ENCODE measurements at places on chromosomes 1 and 21.

DNA sequence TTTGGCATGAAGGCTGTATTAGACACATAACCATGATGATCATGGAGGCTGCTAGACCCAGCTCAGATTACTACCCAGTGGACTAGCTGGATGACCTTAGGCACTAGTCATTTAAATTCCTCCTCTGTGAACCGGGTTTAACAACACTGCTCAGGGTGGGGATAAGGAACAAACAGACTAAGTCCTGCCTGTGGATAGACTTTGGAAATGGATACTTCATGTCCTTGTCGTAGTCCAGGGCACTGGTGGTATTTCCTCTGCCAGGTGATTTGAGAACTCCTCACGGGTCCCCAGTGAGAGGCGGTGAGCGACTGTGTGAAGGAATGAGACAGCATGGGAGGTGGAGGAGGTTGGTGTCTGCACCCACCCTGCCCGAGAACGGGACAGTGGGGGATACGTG is 72.9 kb upstream of the SELENON start:
- DNase-seq: no peak

DNA sequence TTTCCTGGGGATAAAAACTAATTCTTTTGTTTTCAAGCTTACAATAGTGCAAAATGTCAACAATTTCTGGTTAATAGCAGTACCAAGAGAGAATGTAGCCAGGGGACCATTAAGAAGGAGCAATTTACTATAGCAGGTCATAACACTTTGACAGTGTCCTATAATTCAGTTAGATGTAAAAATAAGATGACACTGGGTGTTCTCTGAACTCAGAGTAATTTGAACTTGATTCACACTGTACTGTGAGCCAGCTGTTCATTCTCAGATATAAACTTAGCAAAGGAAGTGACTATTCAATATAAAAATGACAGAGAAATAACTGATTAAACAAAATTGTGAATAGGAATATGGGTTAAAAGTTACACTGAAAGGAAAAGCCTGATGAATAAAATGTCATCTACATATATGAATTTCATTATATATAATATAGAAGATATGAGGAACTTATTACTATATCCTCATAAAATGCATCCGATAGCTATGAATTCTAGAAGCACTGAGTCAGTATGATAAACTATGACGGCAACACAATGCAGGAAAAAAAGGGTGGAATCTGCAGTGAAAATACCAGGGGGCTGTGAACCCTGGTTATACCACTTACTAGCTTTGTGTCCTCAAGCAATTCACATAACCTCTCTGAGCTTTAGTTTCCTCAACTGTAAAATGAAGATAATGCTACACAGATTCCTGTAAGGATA is 135.9 kb downstream of the ACBD6 start:
- no peak for DNase-seq

- peak; percentile 46 for DNase-seq
Measured at GRCh38 chr1:165047994-165048393, 308.5 kb downstream of the LMX1A start.

- DNase-seq: no peak
Measured at GRCh38 chr1:150161747-150162581, 12.2 kb downstream of the PLEKHO1 start.

DNA sequence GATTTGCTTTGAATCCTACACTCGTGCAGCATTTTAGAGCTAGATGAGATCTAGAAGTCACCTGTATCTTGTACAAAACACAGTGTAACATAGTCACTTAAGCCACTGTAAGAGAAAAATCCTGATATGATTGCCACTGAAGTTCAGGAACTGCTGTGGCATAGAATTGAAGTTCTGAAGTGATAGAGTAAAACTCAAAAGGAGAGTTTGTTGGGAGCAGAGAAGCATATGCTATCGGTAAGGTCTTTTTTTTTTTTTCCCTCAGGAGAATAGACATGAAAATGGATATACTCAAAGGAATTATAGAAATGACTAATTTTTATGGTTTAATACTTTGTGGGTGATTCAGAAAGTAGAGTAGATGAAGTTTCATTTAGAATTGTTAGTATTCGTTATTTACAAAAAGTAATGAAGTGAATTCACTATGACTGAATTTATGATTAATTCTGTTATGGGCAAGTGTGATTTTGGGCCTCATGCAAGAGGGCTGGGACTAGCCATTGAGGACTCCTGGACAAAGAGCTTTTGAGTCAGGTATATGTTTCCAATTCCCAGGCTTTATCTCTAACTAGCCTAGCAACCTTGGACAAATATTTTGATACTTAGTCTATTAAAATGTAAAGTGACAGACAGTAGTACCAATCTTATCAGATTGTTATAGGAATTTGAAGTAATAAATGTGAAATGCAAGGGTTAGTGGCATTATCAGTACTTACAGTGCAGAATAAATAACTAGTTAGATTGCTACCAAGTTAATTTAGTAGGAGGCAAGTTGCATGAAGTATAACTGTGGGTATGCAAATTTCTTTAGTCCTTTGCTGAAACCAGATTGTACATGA is 3.1 kb downstream of the KCTD3 start:
- DNase-seq: no peak
